ENCODE measurements at places on chromosomes 7 and 10.

GRCh38 chr7:122219253-122219865, 75.3 kb upstream of the AASS start:
- no peak for DNase-seq

- DNase-seq, result no peak
Observed at GRCh38 chr7:107372298-107372697, 97.6 kb upstream of the GPR22 start.

DNA sequence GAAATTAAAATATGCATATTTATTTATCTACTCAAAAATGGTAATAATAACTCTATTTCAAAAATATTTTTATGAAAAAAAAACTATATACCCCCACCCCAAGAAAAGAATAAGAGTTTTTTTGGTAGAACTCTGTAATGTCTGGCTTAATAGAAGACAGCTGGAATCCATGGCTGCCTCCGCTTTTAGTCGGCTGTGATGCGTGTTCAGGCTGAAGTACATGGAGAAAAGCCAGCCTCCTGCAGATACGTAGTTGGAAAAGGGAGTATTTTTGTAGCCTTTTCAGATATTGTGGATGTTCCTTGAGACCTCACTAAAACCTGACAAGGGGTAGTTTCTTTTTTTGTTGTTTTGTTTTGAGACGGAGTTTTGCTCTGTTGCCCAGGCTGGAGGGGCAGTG, 10.0 kb downstream of the FOXK1 start:
- DNase-seq, result no peak

DNA sequence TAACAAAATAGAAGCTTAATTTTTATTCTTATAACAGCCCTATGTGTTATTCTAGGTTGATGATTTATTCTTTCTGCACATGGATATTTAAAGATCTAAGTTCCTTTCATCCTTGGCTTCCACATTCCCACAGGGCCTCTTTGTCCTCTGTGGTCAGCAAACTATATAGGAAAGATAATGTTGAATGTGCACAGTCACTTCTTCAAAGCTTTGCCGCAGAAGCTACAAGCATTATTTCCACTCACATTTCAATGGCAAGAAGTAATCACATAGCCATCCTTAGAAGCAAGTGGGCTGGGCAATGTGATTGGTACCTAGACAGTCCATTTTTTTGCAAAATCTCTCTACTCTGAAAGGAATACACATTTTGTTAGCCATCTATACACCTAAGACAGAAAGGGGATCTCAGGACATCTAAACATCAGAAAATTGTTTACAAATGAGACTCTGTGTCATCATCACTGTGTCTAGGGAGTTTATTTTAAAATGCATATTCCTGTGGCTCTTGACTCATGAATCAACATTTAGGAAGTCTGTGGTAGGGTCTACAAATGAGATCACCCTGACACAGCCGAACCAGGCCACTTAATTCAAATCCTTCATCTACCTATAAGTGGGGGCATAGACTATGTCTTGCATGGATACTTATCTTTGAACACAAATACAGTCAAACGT, 1060.5 kb downstream of the XPNPEP1 start:
- DNase-seq, result no peak

DNA sequence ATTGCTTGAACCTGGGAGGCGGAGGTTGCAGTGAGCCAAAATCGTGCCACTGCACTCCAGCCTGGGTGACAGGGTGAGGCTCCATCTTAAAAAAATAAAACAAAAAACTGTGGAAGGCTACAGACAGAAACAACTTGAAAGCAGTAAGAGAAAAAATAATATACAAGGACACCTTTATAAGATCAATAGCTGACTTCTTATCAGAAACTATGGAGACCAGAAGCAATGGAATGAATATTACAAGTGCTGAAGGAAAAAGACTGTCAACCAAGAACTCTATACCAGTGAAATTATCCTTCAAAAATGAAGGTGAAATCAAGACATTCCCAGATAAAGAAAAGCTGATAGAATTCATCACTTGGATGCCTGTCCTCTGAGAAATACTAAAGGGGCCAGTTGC, 49.0 kb downstream of the RBAK start:
- DNase-seq, result no peak

DNA sequence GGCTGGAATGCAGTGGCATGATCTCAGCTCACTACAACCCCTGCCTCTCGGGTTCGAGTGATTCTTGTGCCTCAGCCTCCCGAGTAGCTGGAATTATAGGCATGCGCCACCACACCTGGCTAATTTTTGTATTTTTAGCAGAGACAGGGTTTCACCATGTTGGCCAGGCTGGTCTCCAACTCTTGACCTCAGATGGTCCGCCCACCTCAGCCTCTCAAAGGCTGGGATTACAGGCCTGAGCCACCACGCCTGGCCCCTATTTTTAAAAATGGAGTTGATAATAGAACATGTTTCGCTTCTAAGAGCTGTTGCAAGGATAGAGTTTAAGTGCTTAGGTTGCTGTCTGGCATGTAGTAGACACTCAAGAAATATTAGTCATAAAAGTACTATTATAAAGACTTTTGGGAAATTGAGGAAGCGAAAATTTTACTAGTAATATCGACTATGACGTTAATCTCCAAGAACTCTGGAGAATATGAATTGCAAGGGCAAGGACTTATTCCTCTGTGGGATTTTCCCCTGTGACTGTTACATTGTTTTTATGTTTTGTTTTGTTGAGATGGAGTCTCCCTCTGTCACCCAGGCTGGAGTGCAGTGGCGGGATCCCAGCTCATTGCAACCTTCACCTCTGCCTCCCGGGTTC, 7.9 kb downstream of the GTF2I start:
- DNase-seq, result no peak

GRCh38 chr7:877312-878232, 1.2 kb downstream of the GET4 start:
- DNase-seq, result no peak

DNA sequence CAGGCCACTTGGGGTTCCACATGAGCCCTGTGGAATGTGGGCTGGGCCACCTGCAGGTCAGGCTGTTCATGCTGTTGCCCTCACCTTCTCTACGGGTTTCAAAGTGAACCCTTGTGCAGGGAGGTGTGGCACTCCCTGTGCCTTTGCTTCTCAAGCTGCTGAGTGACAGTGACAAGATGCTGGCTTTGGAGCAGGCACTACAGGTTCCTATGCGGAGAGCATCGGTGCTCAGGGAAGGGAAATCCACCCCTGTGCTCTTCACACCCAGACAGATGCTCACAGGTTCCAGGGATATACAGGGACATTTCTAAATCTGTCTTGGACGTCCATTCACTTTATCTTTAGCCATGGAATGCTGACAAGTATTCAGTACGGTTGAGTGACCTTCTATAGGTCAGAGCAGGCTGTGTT, 1005.0 kb downstream of the LRMDA start:
- DNase-seq, result no peak

DNA sequence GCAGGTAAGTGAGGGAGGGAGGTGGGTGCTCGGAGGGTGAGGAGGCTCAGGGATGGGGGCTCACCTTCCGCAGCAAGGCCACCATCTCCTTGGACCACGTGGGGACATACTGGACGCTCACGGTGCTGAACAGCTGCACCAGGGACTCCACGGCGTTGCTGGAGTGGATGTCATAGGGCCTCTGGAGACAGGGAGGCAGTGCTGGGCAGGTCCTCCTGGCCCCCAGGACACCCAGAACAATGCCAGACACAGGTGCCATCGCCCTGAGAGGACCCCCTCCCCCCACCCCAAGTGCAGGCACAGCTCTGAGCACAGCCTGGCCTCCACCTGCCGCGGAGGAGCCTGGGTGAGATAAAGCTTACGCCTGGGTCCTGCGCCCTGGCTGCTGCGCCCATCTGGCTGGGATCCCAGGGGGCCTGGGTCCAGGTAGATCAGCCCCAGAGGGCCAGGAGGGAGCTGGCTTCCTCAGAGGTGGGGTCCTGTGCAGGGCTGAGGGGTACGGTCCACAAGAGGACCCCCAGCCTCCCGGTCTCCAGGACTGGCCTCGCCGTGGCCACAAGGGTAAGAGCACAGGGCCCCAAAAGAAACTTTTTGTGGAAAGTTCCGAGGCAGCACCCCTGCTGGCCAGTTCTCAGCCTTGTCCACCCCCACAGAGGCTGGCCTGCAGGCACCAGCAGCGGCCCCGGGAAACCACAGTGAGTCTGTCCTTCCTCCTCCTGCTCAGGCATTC, 37.8 kb downstream of the DPYSL4 start:
- DNase-seq, result no peak

GRCh38 chr7:21154614-21155013, 273.3 kb upstream of the SP4 start:
- DNase-seq, result no peak

DNA sequence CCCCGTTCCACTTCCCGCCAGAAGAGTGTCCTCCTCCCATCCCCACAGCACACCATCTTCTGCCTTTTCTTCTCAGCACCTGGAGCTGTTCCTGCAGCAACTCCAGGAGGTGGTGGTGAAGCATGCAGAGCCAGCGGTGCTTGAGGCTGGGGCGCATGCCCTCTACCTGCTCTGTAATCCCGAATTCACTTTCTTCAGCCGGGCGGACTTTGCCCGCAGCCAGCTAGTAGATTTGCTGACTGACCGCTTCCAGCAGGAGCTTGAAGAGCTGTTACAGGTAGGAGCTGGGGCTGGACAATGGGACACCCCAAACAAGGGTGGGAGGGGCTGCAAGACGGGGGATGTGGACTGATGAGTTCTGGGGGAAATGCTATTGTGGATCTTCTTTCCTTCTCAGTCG, 19.1 kb upstream of the PVRIG start:
- DNase-seq, result no peak

- DNase-seq, result no peak
Observed at GRCh38 chr7:101553018-101553770, 75.9 kb downstream of the MYL10 start.

GRCh38 chr10:104937567-104937966, 296.5 kb downstream of the SORCS3 start:
- DNase-seq, result no peak

- DNase-seq, result no peak
Observed at GRCh38 chr7:34787586-34787985, 129.6 kb downstream of the NPSR1 start.

GRCh38 chr7:57868771-57869483, 418.9 kb downstream of the ZNF716 start:
- DNase-seq, result no peak

GRCh38 chr10:112979927-112980326, 29.9 kb downstream of the TCF7L2 start:
- no peak for DNase-seq

GRCh38 chr10:69819716-69820506, 18.2 kb downstream of the COL13A1 start:
- no peak for DNase-seq

DNA sequence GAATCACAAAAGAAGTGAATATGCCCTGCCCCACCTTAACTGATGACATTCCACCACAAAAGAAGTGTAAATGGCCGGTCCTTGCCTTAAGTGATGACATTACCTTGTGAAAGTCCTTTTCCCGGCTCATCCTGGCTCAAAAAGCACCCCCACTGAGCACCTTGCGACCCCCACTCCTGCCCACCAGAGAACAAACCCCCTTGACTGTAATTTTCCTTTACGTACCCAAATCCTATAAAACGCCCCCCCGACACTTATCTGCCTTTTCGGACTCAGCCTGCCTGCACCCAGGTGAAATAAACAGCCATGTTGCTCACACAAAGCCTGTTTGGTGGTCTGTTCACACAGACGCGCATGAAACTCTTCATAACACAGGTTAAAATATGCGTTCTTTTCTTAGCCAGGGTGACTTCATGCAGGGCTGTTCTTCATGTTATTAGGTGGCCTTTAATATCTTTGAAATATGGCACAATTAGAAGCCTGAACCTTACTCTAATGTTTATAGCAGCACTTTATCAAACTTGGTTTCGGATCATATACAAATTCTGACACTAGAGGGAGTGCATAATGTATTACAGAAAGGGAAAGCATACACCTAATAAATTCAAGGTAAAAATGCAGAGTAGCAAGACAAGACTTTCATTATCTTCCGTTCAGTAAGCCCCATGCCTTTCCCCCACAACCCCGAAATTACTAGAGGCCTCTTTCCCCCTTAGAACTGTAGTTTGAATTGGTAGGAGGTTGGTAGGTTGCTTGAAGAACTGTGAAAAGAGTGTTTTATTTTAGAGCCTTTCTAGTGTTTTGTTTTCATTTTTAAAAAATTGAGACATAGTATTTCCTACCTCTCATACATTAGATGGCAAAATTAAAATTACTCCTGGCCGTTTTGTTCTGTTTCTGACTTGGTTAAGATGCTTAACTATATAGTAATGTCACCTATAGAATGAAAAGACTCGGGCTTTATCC, 117.9 kb downstream of the NPY start:
- no peak for DNase-seq

- DNase-seq, result no peak
Observed at GRCh38 chr7:30659312-30659711, 22.9 kb downstream of the CRHR2 start.

DNA sequence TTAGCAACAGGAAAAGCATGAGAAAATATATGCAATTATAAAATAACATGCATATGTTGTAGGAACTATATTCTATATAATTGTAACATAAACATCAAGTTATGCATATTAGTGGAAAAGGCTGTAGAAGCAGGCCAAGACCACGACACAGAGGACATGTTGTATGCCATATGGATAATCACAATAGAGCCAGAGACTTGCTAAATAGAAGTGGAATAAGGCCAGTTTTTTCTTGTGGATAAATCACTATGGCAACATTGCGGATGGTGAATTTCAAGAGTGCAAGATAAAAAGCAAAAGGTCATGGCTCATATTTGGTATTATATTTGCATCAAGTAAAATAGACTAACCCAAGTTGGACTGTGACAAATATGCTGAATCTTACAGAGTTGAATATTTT, 93.0 kb downstream of the PCDH15 start:
- no peak for DNase-seq

DNA sequence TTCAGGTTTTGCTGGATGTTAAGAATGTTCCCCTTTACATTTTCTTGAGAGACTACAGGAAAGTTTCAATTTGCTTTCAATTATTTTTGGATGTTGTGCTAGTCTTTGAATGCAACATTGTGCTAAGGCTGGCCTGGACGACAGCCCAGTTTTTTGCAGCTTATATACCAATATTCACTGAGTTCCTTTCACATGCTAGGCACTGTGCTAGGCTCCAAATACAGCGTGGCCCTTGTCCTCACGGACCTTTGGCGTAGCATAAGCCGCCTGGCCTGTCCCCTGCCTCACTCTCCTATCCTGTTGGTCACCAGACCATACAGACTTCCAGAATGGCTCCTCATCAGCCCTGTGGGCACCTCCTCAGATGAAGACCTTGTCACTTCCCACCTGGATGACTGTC, 19.5 kb upstream of the HSPA12A start:
- DNase-seq, result no peak

- DNase-seq, result no peak
Observed at GRCh38 chr7:85774986-85775385, 588.1 kb upstream of the SEMA3D start.

GRCh38 chr7:157721468-157722136, 384.8 kb downstream of the DNAJB6 start:
- DNase-seq, result no peak

- DNase-seq, result no peak
Observed at GRCh38 chr7:105992905-105993304, 29.8 kb downstream of the CDHR3 start.

- DNase-seq, result no peak
Observed at GRCh38 chr7:111992601-111993000, 213.6 kb downstream of the DOCK4 start.

GRCh38 chr10:3428826-3429225, 256.2 kb upstream of the PITRM1 start:
- no peak for DNase-seq

GRCh38 chr7:123738356-123738755, 10.4 kb downstream of the WASL start:
- DNase-seq, result no peak
